MV-4-11 (cell line): ENCODE measurements at places on chromosomes 13 and 19.
A peak's percentile ranks its signal among the peaks of the same experiment; 100 is the strongest.

DNA sequence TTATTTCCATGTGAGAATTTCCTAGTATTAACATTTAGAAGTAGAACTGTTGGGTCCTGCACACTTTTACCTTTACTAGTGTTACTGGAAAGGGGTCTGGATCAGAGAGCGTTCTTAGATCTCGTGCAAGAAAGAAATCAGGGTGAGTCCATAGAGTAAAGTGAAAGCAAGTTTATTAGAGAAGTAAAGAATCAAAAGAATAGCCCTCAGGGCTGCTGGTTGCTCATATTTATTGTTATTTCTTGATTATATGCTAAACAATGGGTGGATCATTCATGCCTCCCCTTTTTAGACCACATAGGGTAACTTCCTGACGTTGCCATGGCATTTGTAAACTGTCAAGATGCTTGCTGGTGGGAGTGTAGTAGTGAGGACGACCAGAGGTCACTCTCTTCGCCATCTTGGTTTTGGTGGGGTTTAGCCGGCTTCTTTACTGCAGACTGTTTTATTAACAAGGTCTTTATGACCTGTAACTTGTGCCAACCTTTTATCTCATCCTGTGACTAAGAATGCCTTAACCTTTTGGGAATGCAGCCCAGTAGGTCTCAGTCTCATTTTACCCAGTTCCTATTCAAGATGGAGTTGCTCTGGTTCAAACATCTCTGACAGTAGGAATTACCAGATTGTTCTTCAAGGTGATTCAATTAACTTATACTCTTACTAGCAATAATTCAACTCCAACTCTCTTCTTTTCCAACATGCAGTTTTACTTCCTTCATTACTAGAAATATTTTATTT, 27.4 kb downstream of the NDFIP2 start:
- DNase-seq, result no peak

DNA sequence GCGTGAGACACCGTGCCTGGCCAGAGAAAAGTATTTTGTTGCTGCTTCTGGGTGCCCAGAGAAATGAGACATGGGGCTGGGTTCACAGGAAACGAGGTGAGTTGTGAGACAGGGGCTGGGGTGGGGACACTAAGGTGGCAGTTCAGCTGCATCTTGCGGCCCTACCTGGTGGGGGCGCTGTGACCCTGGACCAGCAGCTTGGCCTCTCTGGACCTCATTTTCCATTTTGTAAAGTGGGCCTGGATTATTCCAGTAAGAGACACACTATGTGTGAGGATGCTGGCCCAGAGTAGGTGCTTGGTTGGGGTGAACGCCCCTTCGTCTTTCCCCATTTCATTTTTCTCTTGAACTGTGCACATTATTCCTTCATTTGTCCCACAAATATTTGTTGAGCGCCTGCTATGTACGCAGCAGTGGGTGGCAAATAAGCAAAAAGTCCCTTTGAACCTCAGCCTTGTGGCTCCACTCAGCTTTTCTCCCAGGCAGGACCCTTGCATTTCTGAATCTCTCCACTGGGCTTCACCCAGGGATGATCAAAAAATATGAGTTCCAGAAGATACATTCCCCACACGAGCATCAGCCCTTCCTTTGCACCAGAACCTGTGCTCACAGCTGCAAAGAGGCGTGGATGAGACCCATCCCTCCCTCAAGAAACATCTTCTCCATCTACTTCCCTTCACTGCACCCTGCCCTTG, 26.6 kb upstream of the OR10H1 start:
- no peak for DNase-seq

- no peak for DNase-seq
Measured at GRCh38 chr13:47678201-47678968, 322.7 kb downstream of the SUCLA2 start.

DNA sequence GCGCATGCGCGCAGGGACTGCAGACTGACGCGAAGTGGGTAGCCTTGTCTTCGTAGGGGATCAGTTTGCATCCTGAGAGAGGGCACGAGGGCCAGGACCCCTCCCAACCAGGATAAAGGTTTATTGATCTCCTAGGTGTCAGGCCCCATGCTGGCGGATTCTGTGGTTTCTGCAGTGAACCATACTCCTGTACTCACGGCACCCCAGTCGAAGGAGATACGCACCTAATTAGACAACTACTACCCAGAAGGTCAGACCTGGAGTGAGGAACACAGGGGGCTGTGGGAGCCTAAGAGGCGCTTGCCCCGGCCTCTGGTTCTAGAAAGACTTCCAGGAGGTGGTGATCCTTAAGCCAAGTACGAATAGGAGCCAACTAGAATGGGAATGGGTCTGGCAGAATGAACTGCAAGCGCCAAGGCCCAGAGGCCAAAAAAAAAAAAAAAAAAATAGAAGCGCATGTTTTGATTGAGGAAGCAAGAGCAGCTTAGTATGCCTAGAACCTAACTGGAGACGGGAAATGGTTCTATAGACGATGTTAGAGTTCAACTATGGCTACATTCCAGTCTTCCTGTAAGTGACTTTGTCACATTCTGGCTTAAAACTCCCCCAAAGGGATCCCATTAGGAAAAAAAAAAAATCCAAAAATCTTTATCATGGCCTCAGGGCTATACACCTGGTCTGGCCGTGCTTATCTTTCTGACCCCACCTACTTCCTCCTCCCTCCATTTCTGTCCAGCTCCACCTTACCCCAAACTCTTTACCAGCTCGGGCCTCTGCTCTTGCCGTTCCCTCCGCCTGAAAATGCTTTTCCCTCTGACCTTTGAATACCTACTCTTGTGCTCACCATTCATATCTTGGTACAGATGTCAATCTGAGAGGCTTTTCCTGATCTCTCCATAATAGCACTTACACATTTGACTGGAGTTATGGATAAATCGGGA, 902 bp upstream of the ZNF428 start:
- peak; percentile 23 for DNase-seq

DNA sequence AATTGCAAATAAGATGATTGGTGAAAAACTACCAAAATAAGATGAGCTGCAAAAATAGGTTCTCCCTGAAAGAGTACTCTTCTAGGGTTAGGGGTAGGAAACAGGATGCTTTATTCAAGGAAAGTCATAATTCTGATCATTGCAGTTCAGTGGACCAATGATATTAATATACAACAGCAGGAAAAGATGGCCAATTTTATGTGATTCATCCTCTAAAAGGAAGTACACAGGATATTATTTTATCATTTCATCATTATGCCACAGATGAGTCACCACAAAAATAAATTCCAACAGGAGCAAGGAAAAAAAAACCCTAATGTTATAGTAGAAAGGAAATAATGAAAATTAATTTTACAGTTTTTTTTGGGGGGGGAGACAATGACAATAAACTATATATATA, 205.0 kb downstream of the NALCN start:
- DNase-seq, result no peak

DNA sequence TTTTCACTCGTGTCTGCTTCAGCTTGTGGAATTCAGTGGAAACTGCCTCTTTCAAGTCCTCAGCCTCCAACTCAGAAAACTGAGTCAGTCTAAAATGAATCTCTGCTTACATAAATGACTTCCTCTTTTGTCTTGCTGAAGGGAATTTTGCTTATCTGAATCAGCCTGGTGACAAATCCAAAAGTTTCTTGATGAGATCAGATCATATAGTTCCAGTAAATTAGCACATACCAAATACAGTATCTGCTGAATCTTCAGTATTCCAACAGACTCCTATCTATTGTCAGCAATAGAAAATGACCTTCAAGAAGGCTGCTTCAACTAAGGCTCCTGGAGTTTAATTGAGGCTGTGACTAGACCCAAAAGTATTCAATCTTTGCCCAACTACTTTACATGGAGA, 290.0 kb downstream of the MZT1 start:
- no peak for DNase-seq

DNA sequence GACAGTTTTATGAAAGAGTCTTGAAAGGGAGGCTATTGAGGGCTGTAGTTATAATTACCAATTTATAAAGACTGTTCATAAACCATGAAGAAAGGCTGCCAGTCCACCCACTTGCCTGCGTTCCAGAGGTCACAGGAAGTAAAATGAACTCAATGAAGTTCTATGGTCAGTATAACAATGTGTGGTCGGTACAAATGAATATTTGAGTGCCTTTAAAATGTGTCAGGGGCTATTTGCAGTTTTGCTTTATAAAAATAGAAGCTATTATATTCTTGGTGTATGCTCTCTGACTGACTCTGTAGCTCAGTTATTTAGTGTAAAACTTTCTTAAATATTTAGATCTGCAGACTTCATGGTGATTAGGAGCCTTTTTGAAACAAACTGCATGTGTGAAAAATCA, 47.0 kb downstream of the ESD start:
- DNase-seq, result no peak

GRCh38 chr19:16355293-16356043, 30.8 kb downstream of the KLF2 start:
- peak; percentile 57 for DNase-seq

DNA sequence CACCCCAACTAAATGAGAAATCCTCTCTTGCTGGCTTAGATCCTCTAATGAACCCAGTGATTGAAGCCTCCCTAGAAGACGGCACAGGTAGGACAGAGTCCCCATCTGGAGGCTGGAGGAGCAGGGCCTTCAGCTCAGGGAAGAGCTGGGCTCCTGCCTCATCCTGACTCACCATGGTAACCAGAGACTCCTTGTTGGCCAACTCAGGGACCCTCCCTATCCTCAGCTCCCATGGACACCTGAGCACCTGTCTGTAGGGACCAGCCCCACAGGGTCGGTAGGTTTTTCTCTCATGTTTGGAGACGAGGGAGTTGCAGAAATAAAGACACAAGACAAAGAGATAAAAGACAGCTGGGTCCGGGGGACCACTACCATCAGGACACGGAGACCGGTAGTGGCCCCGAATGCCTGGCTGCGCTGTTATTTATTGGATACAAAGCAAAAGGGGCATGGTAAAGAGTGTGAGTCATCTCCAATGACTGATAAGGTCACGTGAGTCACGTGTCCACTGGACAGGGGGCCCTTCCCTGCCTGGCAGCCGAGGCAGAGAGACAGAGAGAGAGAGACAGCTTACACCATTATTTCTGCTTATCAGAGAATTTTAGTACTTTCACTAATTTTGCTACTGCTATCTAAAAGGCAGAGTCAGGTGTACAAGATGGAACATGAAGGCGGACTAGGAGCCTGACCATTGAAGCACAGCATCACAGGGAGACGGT, 26.6 kb downstream of the SIGLEC7 start:
- DNase-seq, result no peak

- no peak for DNase-seq
Measured at GRCh38 chr13:21688056-21688455, 17.2 kb downstream of the FGF9 start.

- DNase-seq, result no peak
Measured at GRCh38 chr19:35860818-35861639, 4.3 kb downstream of the KIRREL2 start.

- DNase-seq, result no peak
Measured at GRCh38 chr13:113905942-113906341, 42.1 kb upstream of the GAS6 start.

DNA sequence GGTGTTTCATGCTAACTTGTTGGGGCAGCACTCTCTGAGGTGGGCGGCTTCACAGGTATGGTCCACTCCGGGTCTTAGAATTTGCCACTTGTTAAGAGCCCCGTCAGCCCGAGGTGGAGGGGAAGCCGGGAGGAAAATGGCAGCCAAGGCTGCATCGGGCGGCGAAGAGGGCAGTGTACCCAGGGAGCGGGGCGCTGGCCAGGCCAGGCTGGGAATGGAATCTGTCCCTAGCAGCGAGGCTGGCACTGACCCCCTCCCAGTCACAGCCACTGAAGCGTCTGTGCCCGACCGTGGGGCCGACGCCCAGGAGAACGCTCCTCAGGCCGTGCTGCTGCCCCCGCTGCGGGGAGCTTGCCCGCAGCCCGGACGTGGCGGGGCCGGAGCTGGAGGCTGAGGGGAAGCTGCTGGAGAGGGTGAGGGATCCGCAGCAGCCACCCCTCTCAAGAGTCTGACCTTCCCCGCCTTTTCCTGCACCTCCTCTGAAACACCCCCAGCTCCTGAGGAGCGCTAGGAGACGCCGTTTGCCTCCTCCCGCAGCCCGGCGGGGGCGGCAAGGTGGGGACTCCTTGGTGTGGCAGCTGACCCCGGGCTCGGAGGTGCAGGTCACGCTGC, 313.8 kb upstream of the SPRY2 start:
- DNase-seq, result no peak

GRCh38 chr13:62706048-62706447, 1290.4 kb upstream of the PCDH20 start:
- no peak for DNase-seq

DNA sequence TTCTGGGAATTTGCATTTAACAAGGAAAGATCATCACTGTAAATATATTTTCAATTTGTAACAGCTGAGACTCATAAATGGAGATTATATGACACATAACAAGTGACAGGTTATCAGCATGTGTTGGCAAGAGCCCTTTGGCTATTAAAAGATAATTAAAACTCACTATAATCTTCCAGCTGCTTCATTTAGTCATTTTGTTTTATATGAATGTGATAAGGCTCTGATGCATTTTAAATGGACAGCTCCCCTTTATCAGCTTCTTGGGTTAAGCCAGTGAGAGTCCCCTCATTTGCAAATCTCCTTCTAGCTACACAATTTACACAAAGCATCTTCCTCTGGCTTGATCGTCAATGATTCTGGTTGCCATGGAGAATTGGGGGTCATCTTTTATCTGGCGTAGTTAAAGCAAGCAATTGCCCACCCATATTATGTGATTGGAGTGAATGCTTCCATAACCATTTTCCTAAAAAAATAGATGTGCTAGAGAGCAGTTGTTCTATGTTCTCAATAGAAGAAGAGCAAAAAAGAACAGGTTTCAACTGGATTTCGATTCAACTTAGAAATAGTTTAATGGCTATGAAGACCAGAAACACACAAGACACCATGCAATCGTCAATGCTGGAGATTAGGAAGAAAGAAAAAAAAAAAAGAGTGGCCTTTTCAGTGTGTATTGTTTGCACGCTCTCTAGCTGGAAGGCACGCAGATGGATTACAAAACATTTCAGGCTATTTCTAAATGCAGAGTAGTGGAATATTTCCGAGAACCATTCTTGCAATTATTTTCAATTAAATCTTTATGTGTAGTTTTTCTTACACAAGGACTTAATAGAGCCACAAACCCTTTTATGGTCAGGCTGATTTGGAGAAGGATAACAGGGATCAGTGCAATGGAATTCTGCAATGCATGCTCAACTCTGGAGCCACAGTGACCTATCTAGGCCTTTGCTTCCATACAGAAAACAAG, 27.4 kb downstream of the STARD13 start:
- no peak for DNase-seq

GRCh38 chr19:44476559-44477408, 23.5 kb downstream of the ZNF180 start:
- DNase-seq, result peak; percentile 50

GRCh38 chr13:53041968-53042516, 13.4 kb downstream of the OLFM4 start:
- peak; percentile 24 for DNase-seq

GRCh38 chr13:42395086-42395821, 123.3 kb downstream of the AKAP11 start:
- no peak for DNase-seq

- DNase-seq, result no peak
Measured at GRCh38 chr13:104389691-104390090, 1323.5 kb upstream of the SLC10A2 start.
